ENCODE measurements at places on chromosomes 2 and 18.

- DNase-seq: no peak
Measured at GRCh38 chr2:159904959-159905305, 106.9 kb upstream of the CD302 start.

DNA sequence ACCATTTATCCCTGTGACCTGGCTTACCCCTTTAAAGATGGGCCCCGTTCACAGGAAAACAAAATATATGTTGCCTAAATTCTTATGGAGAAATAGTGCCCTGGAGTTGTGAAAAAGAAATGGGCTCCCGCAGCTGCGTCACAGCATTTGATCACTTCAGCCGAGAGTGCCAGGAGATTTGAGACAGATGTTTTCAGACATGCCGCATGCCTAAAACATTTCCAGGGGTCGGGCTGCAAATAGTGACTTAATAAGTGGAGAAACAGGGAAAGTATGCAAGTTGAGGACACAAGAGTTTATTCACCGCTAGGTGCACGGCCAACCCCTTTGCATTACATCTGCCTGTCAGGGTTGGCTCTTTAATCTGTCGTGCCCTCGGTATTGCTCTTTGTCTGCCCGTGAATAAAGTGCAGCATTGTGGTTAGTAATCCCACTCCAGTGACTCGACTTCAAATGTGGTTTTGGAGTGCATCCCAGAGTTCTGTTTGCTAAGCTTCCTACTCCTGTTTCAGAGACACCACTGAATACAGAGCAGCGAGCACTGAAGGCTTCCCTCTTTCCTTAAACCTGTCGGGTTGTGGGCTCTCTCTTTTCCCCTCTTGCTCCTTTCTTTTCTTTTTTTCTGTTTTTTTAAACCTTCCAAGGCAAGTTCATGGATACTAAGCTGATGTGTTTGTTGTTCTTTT, 187.5 kb downstream of the LTBP1 start:
- DNase-seq: no peak

GRCh38 chr18:51266773-51267172, 69.3 kb upstream of the MEX3C start:
- no peak for DNase-seq

- no peak for DNase-seq
Measured at GRCh38 chr2:159960414-159960813, 102.0 kb downstream of the PLA2R1 start.

GRCh38 chr2:207136874-207137273, 28.9 kb downstream of the KLF7 start:
- DNase-seq: no peak

DNA sequence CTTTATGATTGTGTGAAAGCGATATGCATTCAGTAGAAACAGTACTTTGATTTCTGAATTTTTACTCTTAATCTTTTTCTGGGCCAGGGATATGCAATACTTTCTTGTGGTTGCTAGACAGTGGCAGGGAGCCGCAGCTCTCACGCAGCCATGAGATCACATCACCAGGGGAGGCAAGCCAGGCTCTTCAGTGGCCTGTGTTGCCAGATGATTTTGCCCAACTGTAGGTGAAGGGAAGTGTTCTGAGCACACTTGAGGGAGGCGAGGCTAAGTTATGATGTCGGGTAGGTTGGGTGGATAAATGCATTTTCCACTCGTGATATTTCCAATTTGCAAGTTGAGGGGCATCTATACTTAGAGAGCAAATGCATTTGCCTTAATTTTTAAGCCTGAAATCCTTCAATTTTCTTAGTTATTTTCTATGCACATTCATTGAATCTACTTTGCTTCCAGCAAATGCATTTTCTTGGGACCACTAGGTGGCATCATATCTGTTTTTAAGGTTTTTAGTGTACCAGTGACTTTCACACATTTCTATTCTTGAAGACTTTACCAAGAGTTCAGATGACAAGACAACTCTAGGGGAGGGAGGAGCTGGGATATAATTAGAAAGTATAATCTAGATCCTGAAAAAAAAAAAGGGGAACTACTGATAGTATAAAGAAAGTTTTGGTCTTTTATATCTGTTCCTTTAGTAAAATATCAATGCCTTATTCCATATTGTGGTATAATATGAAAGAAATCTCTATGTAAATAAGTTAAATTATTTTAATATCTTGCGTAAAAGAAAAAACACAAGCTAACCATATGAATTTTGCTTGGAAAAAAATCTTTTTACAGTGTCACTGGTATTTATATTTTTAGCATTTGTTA, 643.3 kb downstream of the SOCS6 start:
- no peak for DNase-seq

DNA sequence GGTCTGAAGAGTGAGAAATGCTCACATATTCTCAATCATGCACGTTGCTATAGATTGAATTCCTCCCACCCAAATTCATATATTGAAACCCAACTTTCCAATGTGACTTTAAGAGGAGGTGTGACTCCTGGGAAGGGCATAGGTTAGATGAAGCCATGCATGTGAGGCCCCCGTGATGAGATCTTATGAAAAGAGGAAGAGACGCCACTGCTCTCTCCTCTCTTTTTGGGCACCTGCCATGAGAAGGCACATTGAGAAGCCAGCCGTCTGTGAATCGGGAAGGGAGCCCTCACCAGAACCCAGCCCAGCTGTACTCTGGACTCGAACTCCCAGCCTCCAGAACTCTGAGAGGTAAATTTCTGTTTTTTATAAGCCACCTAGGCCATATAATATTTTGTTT, 842.6 kb upstream of the SALL3 start:
- no peak for DNase-seq

GRCh38 chr2:161913865-161914264, 160.2 kb downstream of the DPP4 start:
- DNase-seq: no peak

DNA sequence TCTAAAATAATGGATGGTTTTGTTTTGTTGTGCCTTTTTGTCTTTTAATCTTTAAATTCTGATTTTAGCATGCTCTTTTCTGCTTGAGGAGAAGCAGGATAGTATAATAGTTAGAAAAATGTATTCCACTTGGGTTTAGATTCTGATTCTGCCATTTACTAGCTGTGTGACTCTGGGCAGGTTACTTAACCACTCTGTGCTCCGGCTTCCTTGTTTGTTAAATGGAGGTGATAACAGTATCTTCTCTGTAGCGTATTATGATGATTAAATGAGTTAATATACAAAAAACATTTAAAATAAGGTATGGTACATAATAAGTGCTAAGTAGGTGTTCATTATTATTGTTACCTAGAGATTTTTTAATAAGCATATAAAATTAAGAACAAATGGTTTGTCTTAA, 26.9 kb upstream of the IL18RAP start:
- no peak for DNase-seq

GRCh38 chr2:72940786-72941185, 23.5 kb downstream of the EMX1 start:
- DNase-seq: peak; percentile 59

DNA sequence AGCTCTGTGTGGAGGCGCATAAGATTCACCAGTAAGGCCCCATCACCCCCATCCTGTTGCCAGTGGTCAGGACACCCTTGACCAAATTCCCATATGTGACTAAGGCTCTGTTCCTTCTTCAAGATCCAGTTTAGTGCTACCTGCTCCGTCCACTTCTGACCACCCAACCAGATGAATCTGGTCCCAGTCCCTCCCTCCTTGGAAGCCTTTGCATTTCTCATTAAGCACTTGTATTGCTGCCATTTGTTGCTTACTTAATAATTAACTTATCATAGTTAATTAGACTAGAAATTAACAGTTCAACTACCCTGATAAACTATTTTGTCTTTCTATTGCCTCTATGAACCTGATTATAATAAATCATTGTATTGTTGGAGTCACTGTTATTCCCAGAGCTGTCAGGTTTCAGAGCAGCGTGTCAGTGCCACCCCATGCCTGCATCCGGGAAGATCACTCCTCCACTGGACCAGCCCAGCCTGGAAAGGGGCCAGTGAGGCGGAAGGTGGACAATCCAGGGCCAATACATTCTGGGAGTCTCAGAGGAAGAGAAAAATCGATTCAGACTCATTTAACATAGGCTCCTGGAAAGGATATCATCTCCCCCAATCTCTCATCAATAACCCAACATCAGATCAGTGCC, 9.5 kb upstream of the NAT8 start:
- no peak for DNase-seq

DNA sequence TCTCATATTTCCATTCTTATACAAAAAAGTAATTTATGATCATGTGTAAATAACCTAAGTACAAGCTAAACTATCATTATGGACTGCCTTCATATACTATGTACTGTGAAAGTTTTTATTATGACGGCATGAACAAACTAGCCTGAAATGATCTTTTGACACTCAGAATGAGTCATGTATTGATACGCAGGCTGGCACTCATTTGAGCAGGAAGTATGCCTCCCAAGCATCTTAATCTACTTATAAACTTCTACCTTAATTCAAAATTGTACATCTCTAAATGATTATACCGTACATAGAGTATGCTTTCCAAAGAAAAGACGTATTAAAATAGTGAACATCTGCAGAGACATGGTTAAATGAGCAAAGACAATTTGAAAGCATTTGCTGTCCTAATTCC, 207.1 kb upstream of the SPOPL start:
- no peak for DNase-seq

GRCh38 chr18:74817576-74817975, 219.9 kb downstream of the ZNF407 start:
- DNase-seq: no peak

- no peak for DNase-seq
Measured at GRCh38 chr2:232523402-232523681, 2.6 kb upstream of the CHRND start.

- peak; percentile 85 for DNase-seq
Measured at GRCh38 chr2:229586746-229587705, 127.3 kb downstream of the DNER start.

GRCh38 chr2:40304340-40304739, 147.6 kb downstream of the SLC8A1 start:
- DNase-seq: no peak
